ENCODE measurements at places on chromosomes 12 and 14. TPM values are rescaled to one million over a fixed set of nuclear protein-coding genes. Genes with fewer than 3 reads are reported as not detected.

ZNF664 gene
- 36.0 TPM for total RNA-seq

- no peak for DNase-seq
- peaks cover 34% of the 10 kb centered on the region for H3K36me3 ChIP-seq
- no peak overlapping the region for H3K27ac ChIP-seq
- H3K4me3 ChIP-seq, result no peak overlapping the region
- no peaks in the 10 kb centered on the region for H3K27me3 ChIP-seq
Observed at GRCh38 chr14:61720741-61721140, 25.4 kb downstream of the HIF1A start.

- no peaks in the 10 kb centered on the region for H3K36me3 ChIP-seq
- H3K4me1 ChIP-seq, result no peaks in the 10 kb centered on the region
Observed at GRCh38 chr12:83462419-83462818, 775.7 kb downstream of the TMTC2 start.

- no peaks in the 10 kb centered on the region for H3K36me3 ChIP-seq
- H3K27ac ChIP-seq, result no peak overlapping the region
- H3K4me1 ChIP-seq, result no peaks in the 10 kb centered on the region
- no peak for DNase-seq
Observed at GRCh38 chr12:88643685-88644084, 63.4 kb upstream of the KITLG start.

DNA sequence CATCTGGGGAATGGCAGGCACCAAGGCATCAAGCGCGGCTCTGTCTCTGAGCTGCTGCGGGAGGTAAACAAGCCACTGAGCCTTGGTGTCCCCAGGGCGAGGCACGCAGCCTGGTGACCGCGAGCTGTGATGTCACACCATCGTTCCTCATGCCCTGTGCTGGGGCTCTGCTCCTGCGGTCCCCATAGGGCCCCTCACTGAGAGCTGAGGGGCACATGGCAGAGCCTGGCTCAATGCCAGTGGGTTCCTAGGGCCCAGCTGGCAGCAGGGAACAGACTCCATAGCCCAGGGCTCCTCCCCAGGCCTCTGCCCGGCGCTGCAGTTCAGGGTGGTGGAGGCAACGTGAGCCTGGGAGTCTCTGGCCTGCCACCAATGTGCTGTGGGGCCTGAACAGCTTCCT is 22.6 kb downstream of the CHGA start:
- H3K4me3 ChIP-seq, result no peak overlapping the region
- H3K27me3 ChIP-seq, result no peaks in the 10 kb centered on the region
- no peaks in the 10 kb centered on the region for H3K4me1 ChIP-seq
- no peak for DNase-seq
- peaks cover 59% of the 10 kb centered on the region for H3K36me3 ChIP-seq

PLD4 gene
- 2.9 TPM for total RNA-seq

KANSL2 gene
- total RNA-seq, result 132 TPM

DNA sequence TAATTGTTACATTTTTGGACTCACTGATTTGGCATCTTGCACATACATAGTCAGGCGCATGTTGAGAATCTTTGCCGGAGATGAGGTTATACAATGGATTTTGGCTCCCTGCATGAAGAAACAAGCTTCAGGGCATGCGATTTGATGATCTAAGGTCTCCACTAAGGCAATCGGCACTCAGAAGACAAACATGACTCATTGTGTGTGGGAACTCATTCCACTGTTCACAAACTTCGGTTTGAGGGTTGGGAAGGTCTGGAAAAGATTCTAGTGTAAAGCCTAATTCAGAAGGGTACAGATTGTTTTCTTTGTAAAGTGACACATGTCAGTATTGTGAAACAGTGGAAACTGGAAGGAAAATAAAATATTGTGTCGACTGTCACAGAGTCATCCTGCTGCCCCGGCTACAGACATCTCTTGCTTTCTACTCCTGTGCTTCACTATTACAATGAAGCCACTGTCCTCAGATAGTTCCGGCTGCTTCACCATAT is 192.6 kb upstream of the HMGA2 start:
- H3K36me3 ChIP-seq, result no peaks in the 10 kb centered on the region
- no peak overlapping the region for H3K27ac ChIP-seq
- no peaks in the 10 kb centered on the region for H3K27me3 ChIP-seq
- DNase-seq, result no peak
- no peaks in the 10 kb centered on the region for H3K4me1 ChIP-seq
- H3K4me3 ChIP-seq, result no peak overlapping the region

GALNT8 gene
- total RNA-seq, result 0.73 TPM

DNA sequence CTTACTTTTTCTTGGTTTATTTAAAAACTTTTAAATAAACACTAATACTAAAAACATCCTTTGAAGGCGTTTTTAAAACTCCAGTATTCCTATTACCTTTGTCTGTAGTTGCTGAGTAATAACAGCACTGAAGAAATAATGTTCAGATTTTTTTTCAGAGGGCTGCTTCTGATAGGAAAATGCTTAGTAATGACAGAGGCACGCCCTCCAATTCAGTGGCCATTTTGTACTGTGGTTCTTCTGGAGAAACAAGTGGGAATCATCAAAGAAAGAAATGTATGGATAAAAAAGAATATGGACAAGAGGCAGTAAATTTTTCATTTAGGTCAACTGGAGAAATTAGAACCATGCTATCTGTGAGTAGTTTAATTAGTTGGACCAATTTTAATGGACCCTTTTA is 13.6 kb downstream of the VEZT start:
- no peaks in the 10 kb centered on the region for H3K4me1 ChIP-seq
- no peak overlapping the region for H3K4me3 ChIP-seq
- no peaks in the 10 kb centered on the region for H3K36me3 ChIP-seq
- no peak overlapping the region for H3K27ac ChIP-seq

DNA sequence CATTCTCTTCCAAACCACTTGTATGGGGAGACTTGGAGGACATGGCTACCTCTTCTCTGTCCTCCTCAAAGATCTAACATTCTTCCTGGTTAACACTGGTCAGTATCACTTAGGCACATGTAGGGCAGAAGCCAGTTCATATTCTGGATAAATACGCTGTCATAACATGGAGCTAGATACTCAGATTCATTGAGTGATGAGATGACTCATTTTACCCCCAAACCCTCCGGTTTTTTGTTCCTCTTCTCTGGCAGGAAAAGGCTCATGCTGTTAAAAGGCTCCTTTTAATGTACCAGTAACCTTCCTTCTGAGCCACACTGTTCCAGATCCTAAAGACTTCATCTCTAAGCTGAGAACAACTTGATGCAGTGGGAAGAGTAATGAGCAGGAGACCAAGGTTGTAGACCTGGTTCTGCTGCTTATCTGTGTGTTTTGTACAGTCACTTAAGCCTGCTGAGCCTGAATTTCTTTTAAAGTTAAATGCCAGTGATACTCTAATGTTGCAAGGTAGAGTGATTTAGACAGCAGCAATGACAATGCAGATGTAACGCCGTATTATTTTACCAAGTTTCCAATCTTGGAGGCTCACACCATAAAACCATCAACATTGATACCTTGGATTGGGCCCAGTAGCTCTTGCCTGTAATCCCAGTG is 57.3 kb upstream of the ELK3 start:
- no peaks in the 10 kb centered on the region for H3K27me3 ChIP-seq
- peaks cover 4% of the 10 kb centered on the region for H3K4me1 ChIP-seq
- no peak overlapping the region for H3K27ac ChIP-seq
- DNase-seq, result no peak
- no peaks in the 10 kb centered on the region for H3K36me3 ChIP-seq

CLEC4A gene
- total RNA-seq, result 1.7 TPM

KCNC2 gene
- not detected for total RNA-seq

DNA sequence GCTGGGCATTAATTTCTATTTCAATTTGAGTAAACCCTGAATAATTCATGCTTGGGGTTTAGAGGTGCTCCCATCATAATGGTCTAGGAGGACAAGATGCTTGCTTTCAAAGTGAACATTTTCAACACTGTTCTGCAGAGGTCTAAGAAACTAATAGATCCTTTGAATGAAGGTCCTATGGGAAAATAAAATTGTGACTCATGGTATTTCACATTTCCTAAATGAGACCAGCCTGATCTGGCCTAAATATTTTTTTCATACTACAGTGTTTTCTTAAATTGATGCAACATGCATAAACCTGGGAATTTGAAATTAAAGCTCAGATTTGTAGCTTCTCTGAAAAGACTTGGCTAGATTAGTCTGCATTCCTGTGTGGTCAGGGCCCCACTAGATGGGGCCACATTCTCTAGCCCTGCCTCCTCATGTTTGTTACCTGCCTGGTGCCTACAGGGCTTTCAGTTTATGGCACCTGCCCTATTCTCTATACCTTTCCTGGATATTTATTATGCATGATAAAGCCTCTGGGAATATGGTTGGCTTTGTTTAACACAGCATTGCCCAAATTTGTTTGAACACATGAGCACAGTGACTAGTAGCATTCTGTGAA is 112.7 kb downstream of the METTL25 start:
- H3K4me1 ChIP-seq, result no peaks in the 10 kb centered on the region
- H3K36me3 ChIP-seq, result peaks cover 7% of the 10 kb centered on the region
- no peak overlapping the region for H3K27ac ChIP-seq
- no peak for DNase-seq
- no peaks in the 10 kb centered on the region for H3K27me3 ChIP-seq
- H3K4me3 ChIP-seq, result no peak overlapping the region

DNA sequence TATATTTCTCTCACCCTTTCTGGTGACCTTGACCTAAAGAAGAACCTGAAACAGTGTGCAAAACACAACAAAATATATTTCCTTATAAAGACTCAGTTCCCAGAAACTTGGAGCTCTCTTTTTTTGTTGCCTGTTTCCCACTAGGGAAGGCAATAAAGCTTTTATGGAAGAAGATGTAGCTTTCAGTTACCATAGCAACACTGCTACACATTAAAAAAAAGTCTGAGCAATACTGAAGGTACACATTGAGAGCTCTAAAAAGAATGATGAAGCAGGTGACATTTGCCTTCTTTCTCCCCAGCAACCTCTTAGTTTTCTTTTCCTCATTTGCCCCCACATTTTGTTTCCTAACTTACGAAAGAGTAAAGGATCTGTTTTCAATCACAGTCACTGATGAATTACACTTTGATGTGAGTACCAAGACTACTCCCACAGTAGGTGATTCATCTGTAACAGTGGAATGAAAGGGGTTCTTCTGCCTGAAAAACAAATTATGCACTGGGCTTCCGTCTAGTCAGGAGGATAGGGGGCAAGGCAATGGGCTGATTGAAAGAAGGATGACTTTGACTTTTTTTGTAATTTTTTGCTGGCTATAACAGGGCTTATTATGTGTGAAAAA is 1.1 kb upstream of the CATSPERB start:
- no peaks in the 10 kb centered on the region for H3K4me1 ChIP-seq
- H3K4me3 ChIP-seq, result no peak overlapping the region
- no peaks in the 10 kb centered on the region for H3K36me3 ChIP-seq
- no peaks in the 10 kb centered on the region for H3K27me3 ChIP-seq
- no peak overlapping the region for H3K27ac ChIP-seq
- no peak for DNase-seq

- H3K27me3 ChIP-seq, result no peaks in the 10 kb centered on the region
- H3K4me1 ChIP-seq, result no peaks in the 10 kb centered on the region
- DNase-seq, result no peak
- H3K36me3 ChIP-seq, result no peaks in the 10 kb centered on the region
- no peak overlapping the region for H3K27ac ChIP-seq
Observed at GRCh38 chr14:88204221-88204620, 118.8 kb downstream of the KCNK10 start.

- H3K27ac ChIP-seq, result peak overlapping the region; percentile 77
- no peak for DNase-seq
- H3K4me3 ChIP-seq, result peak overlapping the region; percentile 31
Observed at GRCh38 chr12:32139064-32139421, 32.4 kb downstream of the BICD1 start.
